Activated CD8-positive, alpha-beta memory T cell treated with anti-CD3 and anti-CD28 coated beads for 4 hours (primary cell): ENCODE measurements at places on chromosomes 7 and 10.

DNA sequence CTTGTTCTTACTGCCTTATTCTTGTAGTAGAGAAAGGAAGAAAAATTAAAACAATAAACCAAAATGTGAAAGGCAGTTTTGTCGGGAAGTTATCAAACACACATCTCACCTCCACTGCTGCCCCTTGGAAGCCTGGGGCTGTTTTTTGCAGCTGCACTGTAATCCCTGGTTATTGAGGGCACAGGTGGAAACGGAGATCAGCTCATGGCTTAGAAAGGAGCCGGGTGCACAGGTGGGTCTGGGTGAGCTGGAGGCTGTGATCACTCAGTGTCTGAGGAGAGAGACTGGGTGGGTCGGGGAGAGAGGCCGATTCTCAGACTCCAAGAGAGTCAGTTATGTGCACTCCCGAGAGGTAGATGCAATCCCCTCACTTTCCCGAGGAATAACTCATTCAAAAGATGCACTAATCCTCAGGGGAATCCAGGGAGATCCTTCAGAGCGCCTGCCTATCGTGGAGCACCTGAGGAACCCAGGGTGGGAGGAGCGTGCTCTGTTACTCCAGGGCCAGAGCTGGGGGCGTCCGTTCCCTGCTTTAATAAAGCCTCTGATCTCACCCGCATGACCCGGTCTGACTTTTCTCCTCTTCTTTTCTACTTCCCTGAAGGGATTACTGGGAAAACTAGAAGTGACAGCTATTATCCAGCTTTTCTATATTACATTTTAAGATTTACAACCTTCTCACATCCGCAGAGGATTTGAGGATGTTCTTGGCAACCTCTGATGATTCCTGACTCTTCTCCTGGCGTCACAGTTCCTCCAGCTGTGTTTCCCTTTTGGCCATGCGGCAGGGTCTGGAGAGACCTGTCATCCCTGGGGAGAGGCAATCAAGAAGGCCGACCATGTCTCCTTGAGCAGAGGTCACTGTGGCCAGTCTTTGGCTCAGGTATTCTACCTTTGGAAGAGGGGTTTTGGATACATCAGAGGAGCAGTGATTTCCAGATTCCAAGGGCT lies 82.1 kb downstream of the CAMK1D start:
- DNase-seq, result no peak

DNA sequence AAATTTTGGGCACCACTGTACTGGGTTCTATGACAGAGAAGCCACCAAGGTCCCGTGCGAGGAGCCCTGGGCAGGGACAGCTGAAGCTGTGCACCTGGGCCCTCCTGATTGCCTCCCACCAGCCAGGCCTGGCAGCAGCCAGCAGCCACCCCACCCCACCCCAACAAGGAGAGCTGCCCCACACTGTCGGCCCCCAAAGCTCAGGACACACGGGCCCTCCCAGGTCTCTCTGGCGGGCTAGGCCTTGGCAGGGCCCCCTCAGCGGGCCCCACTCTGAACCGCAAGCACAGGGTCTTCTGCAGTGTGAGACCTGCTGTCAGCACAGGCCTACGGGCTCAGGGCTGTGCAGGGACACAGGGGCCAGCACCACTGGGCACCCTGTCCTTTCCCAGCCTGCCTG lies 5.5 kb downstream of the GPR146 start:
- no peak for DNase-seq

DNA sequence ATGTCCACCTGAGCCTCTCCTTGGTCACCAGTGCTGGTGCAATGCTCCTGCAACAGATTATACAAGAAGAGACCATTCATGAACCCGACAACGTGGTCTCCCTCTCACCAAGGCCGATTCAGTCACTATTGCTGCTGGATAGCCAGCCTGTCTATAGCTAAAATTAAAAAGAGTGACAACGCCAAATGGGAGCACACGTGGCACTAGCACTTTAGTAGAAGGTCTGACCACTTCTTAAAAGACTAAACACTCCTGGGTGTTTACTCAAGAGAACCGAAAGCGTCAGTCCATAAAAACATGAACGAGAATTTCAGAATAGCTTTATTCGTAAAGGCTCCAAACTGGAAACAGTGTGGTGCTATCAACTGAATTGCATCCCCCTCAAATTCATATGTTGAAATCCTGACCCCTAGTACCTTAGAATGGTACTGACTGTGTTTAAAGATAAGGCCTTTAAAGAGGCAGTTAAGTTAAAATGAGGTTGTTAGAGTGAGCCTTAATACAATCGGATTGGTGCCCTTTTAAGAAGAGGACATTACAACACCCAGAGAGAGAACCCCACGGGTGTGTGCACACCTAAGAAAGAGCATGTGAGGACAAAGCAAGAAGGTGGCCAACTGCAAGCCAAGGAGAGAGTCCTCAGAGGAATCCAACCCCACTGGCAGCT lies 4.4 kb upstream of the GALNTL5 start:
- DNase-seq, result no peak

DNA sequence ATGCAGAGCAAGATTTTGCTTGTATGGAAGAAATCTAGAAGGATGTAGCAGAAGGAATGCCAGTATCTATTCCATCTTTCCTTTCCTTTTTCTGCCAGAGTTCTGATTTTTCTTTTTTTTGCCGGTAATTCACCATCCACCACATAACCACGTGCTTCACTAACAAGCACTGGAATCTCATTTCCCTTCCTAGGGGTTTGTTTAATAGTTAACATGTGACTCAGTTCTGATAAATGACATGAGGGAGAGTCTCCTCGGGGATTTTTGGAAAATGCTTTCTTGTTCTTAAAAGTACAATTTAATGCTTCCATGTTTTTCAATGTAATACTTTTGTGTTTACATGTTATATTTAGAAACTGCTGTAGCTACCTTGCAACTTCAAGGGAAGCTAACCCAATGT lies 590.2 kb downstream of the SH2D4B start:
- no peak for DNase-seq

- no peak for DNase-seq
These were observed 42.7 kb downstream of the CAMK2B start for GRCh38 chr7:44282601-44283171.

DNA sequence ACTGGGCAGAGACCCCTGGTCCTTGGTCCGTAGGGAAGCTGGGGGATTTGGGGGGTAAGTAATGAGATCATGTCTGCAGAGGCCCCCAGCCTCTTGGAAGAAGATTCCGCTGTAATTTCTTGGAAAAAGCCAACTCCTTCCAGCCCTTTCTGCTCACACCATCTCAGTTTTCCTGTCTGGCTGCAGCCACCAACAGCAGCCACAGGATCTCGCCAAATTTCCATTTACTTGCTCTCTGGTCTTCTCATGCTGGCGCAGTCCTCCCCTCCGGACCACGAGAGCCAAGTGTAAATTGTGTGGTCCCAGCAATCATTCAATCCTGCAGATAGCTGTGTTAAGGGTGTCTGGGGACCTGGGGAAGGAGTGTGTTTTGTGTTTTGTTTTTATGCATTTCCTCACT lies 49.6 kb downstream of the ASB13 start:
- DNase-seq, result no peak

GRCh38 chr7:40324914-40325313 lies 190.1 kb downstream of the SUGCT start:
- no peak for DNase-seq

DNA sequence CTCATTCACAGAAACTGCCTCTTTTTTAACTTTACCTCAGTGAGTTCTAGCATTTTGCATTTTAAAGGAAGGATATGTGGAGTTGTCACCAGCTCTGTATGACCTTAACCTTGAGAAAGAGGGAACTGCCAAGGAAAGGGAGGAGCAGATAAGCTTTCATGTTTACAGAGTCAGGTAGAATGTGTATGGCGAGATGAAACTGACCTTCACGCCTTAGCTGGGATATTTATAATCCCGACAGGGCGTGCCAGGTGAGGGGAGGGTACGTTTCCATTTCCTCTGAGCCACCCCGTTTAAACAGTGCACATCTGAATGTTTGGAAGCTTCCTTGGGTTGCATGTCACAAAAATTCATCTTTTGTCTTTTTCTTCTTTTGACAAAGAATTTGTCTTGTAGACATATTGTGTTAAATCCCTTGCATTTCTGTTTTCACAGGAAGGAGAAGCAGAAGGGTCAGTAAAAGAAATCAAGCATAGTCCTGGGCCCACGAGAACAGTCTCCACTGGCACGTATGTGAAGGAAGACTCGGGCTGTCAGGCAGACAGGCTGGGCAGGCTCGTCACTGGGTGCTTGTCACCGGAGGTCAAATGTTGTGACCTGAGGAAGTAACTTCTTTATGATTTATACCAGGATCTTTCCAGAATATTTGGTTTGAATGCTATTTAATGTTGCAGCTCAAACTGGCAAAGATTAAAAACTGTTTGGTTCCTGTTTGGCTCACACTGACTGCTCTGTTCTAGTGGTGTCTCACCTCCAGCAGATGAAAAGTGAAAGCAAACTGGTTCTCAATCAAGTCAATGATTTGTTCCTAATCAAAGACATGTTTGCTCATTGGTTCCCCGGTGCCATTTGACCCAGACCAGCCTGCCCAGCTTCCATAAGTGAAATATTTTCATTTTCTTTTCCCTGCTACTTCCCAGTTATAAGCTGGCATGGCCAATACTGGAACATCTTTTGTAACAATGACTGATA lies 16.2 kb downstream of the OPTN start:
- no peak for DNase-seq

DNA sequence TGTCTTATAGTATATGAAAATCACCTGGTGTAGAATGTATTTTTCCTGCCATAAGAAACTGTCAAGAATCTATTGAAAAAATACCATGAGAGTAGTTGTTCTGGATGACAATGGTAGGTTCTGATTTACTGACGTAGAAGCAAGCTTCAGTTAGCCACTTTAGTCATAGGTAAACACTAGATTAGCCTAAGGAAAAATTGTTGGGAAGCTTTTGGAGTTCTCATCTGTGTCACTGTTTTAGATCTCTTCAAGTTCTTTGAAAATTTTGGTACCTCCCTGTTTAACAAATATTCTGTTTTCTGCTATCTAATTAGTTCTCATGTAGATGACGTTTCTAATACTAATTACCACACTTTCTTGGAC lies 131.8 kb downstream of the ADK start:
- DNase-seq, result no peak
